ENCODE measurements at places on chromosomes 5 and 9. TPM values are rescaled to one million over a fixed set of nuclear protein-coding genes. Genes with fewer than 3 reads are reported as not detected.

DNA sequence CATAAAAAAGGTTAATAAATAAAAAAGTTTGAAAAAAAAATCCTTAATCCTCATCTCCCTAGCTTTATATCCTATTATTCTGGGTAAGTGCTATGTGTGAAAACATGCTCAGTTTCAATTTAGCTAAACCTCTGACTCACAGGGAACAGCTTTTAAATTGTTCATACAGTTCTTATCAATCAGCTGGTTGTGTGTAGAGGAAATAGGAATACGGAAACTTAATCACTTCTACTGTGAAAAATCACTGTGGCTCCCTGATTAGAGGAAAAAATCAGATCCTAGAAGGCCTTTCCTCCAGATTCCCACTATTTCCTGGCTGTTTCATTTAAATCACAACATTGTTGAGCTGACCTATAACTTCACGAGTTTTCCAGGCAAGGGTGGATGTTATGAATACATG is 120.5 kb downstream of the MARCHF3 start:
- no peak for DNase-seq

DNA sequence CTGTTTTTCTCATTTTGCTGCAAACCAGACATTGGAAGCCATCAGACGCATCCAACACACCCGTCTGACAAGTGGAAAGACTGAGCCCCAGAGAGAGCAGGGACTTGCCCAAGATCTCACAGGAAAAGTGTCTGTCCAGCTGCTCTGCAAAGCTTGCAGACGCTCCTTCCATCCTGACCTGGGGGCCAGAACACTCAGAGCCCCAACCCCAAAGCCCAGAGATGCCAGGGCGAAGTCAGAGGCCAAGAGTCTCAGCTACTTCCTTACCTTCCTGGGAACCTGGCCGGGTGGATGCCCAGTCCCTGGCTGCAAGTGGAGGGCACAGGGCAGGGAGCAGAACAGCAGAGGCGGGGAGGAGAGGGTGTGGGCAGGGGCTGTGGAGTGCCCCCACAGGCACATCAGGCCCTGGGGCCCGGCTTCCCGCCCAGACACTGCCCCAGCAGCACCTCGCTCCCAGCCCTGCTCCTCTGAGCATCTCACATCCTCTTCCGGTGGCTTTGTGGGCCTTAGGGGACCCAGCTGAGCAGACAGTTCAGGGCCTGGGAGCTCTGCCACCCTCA is 9.7 kb upstream of the RALGDS start:
- DNase-seq = no peak

GRCh38 chr9:15873573-15874177 is 320.8 kb downstream of the CCDC171 start:
- no peak for DNase-seq

GRCh38 chr5:119708076-119708790 is 78.9 kb downstream of the FAM170A start:
- no peak for DNase-seq

DCANP1 gene
- total RNA-seq = not detected

C9 gene
- total RNA-seq = 0.50 TPM

SLC6A19 gene
- not detected for total RNA-seq

PCDHGA11 gene
- 3.4 TPM for total RNA-seq

Data from adrenal gland (tissue), 19 donors.